ENCODE measurements at places on chromosomes 13 and 19.

GRCh38 chr13:77565635-77566034 lies 30.1 kb downstream of the SCEL start:
- no peak for DNase-seq

DNA sequence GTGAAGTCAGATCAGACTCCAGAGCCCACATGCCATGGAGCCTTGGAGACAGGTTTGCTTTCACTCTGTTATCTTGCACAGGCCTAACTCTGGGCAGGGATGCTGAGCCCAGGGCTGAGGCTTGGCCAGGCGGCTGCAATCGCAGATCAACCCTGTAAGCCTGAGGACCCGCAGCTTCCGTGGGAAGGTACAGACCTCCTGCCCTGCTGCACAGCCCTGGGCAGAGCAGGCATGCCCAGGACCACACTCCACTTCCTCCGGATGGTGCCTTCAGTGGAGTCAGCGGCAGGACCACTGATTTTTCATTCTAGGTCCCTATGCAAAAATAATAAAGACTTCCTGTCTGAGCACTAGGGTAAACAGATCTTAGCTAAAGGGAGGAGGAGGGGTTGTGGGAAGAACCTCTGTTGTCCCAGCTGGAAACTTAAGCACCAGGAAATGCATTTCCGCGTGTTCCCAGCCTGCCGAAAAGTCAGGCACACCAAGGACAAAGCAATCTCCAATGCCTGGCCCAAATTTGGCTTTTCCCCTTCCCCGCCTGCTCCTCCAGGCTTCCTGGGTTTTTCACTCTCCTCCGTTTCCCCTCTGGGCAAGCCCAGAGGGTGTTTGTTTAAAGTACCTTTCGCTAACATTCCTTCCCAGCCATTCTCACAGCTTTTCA lies 87.3 kb downstream of the KCTD15 start:
- no peak for DNase-seq

DNA sequence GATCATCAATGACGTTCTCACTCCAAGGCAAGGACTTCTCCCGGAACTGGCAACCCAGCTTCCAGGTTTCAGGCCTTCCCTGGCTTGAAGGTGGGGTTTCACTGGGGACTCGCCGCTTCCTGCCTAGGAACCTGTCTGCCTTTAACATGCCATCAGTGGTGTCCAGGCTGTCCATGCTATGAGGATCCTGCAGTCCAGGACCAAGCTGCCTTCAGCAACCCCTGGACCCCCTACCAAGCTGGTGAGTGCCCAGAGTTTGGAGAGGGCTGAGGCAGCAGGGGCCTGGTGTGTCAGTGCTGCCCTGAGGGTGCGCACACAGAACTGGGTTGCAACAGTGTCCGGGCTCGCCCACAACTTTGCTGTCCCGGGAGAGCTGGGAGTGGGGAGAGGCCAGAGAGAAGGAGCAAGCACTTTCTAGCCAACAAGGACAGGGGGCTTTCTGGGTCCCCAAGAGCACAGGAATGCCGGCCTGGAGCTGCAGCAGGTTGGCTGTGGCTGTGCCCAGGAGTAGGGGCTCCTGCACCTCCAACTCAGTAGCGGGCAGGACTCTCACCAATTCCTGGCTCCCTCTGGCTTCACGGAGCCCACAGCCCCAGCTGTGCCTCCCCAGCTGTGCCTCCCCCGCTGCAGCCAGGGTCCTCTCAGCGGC lies 1563.2 kb upstream of the MIR17HG start:
- no peak for DNase-seq

GRCh38 chr19:45667620-45668341 lies at the start of gene GIPR:
Gene GIPR, plus strand, starts transcription at chr19:45668221. Its CDS starts 1,300 bp downstream, at chr19:45669521.
- no peak for DNase-seq

DNA sequence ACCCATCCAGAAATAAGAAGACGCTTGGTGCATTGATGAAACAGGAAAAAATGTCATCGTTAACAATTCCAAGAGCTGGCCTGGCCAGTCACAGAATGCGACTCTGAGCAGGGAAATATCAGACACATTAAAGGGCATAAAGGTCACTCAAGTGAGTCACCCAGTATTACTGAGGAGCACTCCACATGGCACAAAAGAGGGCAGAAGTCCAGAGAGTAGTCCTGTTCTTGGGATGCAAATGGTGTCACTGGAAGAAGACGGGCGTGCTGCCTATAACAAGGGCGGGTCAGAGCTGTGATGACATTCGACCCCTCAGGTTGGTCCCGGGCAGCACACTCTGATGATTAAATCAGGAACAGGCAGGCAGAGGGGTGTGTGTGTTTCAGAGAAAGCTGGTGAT lies 720.3 kb downstream of the UQCRFS1 start:
- no peak for DNase-seq

GRCh38 chr19:35759697-35760096 lies 1.7 kb downstream of the PROSER3 start:
- no peak for DNase-seq

DNA sequence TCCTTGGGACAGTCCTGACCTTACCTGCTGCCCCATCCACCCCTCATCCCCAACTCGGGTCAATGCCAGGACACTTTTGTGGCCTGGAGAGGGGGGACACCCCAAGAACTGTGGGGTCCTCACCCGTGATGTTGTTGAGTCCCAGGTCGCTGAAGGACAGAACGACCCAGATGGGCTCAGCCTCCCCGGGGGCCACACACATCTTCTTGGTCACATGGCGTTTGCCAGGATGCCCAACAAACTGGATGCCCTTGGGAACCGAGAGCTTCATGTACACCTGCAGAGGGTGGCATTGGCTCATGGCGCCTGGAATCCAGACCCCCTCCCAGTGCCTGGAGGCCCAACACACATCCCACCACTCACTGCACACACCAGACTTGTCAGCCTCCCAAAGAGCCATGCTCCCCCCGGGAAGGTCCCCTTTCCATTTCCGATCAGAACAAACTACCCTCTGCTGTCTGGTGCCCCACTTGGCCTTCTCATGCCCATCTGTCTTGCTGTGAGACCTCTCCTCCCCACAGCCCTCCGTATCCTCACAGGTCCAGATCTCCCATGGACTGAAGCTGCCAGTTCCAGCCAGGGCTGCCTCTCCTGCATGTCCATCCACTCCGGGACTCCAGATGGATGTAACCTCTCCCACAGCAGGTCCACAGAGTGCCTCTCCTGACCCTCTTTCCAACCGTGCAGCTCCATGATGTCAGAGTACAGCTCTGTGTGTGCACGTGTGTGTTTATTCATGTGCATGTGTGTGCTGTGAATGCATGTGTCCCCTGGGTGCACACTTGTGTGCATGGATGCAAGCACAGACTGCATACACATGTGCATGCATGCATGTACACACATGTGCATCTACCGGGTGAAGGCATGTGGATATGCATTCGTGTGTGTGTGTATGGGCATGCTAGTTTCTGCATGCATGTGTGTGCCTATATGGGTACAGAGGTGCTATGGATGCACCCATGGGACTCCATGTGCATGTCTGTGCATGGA lies 58.4 kb downstream of the F2RL3 start:
- no peak for DNase-seq

DNA sequence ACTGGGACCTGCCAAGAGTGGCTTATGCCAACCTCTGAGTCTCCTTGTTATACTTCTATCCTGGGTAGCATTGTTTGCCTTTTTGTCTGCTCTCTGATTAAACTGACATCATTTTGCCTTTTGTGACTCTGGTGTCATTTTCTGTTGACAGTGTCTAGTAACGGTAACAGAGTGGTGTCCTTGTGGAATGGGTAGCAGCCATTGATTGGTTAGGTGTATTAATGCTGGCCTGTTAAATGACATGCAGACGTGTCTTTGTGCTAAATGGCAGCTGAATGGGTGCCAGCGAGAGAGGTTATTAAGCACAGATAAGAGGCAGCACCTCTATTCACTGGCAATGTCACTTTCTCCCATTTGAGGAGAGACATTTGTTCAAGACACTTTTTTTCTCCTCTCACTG lies 1289.4 kb downstream of the PCDH9 start:
- DNase-seq, result no peak

- DNase-seq, result no peak
Measured at GRCh38 chr19:2046046-2046907, 4.8 kb downstream of the MKNK2 start.

GRCh38 chr13:75481176-75482069 lies 546 bp downstream of the TBC1D4 start:
- no peak for DNase-seq

GRCh38 chr13:30151388-30151787 lies 156.0 kb downstream of the KATNAL1 start:
- no peak for DNase-seq

DNA sequence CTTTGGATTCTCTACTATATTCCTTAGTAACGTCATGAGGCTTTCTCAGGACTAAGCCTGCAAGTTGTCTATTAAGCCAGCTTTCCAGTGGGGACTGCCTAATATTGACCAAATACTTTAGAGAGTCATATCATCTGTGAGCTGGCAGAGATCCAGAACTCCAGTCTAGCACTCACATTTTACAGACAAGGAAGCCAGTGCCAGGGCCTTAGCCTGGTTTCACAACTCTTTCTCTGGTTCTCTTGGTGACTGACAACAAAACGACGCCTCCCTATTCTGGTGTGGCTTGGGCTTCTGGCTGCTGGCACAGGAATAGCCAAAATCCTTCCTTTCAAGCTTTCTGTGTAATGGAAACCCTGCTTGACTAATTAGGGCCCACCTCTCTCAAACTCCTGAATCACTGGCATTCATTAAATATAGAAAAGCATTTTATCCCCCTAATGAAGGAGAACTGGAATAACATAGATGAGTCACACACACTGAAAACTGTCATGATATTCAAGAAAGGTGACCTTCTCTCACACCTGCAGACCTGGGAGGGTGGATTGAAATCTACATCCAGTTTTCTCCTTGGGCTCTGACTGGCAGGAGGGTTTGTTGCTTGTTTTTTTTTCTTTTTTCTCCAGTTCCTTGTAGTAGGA lies 75.2 kb upstream of the UBL3 start:
- DNase-seq, result no peak

DNA sequence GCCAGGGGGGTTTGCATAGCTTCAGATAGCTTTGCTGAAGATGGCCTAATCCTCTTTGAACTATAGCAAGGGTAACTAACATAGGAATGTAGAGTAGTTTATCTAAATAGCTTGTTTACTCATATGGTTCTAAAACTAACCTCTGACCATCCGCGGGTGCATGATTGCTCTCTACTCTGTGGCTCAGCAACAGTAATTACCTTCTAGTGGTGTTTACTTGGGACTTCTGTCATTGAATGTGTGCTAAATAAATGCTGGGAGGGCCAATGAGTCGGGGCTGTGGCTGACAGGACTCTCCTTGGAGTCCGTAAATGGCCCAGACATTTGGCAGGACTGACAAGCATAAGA lies 1461.9 kb downstream of the UQCRFS1 start:
- DNase-seq, result no peak

- DNase-seq, result no peak
Measured at GRCh38 chr19:1855828-1856255, 7.5 kb downstream of the KLF16 start.

DNA sequence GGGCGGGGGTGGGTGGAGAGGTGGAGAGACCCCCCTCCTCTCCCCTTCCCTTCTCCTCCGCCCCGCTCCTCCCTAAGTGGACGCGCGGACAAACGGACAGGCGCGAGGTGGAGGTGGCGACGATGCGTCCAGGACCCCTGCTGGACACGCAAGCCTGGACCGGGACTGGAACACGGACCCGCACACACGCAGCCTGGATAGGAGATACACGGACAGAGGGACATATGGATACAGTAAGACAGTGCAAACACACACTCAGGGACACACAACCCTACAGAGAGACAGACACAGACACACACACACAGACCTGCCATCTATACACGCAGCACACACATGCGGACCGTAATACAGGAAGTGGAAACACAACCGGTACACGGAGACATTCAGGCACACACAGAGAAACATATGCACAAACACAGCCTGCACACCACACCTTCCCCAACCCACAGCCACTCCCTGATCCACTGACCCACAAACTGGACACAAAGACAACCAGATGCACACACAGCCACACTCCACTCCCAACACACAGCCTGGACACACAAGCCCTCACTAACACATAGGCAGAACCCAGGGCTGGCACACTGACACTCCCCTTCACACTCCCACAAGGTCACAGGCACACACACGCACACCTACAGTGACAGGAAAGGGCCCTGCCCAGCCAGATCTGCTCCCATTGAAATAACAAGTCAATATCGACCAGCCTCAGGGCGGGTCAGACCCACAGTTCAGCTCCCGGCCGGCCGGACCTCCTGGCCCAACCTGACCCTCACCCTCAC lies 696 bp upstream of the ERFL start:
- DNase-seq, result no peak

GRCh38 chr13:98507282-98507797 lies 69.6 kb downstream of the STK24 start:
- no peak for DNase-seq

GRCh38 chr19:15111758-15112157 lies 4.6 kb downstream of the SYDE1 start:
- DNase-seq, result no peak

GRCh38 chr13:58950911-58951310 lies 1212.8 kb downstream of the DIAPH3 start:
- DNase-seq, result no peak

DNA sequence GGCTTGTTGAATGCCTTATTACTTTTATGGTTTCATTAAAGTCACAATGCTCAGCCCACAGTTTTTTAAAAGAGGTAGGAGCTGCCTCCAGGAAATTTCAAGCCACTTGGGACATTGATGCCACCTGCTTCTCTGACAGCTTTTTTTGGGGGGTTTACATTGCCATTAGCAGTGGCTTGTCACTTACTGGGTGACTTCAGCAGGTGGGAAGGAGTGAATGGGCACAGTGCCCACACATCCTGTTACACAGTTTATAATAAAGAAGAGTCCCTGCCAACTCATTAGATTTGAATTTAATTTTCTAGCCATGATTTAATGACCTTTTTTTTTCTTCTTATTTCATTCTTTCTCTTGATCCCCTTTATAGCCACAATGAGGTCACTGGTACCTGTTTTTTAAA lies 61.0 kb downstream of the NHLRC3 start:
- no peak for DNase-seq

DNA sequence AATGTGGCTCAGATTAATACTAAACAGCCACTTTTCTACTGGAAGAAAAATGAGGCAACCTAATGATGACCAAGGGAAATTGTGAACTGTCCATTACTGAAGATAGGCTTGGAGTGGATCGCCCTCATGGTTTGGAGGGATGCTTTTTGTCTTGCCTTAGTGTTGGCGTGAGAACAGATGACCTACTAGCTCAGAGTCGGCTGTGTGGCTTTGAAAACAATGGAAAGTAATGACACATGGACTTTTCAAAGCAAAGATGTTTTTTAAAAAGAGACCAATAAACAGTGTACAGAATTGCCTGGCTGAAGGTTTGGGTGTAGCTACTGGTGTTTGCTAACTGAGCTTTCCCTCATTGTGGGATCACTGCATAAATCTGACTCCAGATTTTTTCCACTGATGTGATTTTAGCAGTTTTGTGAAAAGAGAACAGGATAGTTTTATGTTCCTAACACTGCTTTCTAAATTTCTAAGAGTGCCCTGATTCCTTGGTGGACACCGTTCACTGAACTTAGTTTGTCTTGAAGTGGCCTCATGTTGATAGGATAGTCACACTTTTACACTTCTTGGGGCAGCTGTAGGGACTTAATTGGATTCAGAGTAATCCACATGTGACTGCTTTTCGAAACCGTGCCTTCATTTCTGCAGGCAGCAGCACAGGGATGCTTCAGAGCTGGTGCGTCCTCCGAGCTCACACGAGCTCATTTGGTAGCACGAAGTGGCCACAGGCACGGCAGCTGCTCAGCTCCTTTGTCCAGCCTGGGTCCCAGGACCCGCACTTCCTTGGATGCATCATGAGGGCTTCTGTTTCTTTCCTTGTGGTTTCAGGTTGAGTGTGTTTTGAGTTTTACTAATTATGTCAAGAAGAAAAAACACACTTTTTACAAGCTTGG lies 4.3 kb downstream of the CEBPG start:
- DNase-seq, result no peak

Data from iPS DF 6.9 (cell line).